IPS DF 19.7 (cell line): ENCODE measurements at places on chromosomes 7 and 10.

DNA sequence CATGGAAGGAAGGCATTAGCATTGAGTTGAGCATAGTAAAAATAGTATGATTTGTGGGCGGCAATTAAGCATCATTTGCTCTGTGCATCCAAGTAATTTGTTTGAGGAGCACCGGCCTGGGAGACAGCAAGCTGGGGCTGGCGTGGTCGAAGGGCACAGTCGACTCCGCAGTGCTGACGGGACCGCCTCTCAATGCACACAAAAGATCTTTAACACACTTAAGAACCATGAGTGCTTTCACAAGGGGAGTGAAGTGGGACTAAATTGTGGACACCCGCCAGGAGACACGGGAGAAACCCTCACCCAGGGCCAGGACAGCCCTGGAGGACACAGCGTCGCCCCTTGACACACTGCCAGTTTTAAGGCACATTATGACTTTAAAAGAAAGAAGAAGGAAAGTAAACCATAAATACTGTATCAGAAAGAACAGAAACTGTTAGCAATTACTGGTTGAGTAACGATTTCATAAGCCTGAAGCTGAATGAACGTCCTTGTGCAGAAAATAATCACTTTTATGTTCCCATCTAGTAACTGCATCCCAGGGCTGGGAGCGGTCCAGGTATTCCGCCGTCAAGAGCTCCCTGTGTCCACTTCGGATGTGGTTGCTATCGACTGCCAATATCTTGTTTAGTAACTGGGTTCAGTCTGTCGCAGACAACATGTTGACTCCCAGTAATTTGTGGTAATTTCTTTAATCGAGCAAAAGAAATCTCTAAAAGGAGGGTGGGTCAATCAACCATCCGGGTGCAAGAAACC lies 102.1 kb downstream of the EBF3 start:
- no peak for DNase-seq

DNA sequence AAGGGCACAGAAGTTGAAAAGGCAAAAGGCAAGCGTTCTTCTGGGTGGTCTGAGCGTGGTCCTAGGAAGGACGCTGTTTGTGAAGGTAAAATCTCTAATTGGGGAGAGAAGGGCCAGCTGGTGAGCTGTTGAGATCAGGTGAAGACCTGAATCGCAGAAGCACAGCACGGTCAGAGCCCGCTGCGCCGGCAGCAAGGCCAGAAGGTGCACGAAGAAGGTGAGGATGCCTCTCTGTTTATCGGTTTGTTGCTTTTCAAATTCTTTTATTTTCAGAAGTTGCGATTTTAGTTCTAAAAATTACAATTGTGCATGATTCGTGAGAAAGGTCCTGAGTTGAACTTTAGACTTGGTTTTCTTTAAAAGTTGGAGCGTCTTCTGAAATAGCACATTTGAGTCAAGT lies 247.8 kb upstream of the FOXK1 start:
- no peak for DNase-seq

DNA sequence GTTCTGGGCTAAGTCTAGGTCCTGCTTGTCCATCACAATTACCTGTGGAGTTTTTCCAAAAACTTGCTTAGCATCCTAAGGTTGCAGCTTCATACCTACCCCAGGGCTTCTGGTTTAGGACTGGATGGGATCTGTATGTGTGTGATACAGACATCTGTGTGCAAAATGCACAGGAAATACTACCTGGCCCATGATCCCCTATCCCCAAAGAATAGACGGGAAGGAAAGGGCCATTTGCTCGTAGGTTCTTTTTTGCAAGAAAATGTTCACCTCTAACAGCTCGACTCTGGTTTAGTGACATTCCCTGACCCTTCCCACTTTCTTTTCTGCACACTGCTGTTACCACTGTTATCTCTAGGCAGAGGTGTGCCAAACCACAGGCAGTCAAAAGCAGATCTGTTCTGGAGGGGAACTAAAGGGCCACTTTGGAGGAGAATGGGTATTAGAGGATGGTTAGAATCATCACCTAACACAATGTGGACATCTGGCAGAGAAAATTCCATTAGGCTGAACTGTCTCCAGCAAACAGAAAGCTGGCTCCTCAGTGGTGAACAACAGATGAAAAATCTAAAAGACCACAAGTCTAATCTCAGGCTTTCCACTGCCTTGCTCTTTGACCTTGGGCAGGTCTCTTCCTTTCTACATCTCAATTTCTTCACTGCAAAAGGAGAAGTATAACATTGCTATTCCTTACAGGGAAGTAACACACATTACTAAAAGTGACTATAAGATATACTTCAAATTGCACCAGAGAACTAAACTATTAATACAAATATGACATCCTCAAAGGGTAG lies 107.4 kb downstream of the UBE2H start:
- no peak for DNase-seq

GRCh38 chr10:62961951-62962523 lies 145.9 kb upstream of the EGR2 start:
- no peak for DNase-seq

DNA sequence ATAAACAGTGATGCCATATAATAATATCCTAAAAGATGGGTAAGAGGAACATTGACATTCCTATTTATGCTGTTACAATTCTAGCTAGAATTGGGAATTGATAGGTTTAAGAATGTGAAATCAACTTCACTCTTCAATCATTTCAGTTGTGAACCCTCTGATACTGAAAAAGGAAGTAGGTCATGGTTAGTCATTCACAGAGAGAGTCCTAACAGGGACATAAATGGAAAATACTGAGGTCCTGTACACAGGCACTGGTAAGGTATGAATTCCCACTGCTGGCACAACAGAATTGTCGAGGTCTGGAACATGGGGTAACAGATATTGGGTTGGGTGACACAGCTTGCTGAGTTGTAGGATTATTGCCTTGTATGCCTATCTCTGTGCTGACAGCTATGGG lies 289.4 kb upstream of the LRRN3 start:
- DNase-seq = no peak

DNA sequence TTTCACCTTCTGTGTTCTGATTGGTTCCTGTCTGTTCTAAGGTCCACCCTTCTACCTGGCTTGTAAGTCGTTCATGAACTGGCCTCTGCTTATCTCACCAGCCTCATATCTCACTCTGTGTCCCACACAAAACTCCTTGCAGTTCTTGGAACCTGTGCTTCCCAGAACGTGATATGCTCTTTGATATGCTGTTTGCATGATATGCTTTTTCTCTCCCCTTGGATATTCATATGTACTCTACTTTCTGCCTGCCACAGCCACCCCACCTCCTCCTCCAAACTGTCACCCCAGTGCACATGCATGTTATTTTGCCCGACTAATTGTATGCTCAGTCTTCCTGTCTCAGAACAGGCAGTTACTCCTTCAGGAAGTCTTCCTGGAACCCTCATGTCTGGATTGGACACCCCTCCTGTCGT lies 1.9 kb upstream of the ITPRIP start:
- no peak for DNase-seq

- no peak for DNase-seq
Observed at GRCh38 chr10:44180321-44181168, 204.4 kb downstream of the CXCL12 start.
